Activated naive CD4-positive, alpha-beta T cell treated with anti-CD3 and anti-CD28 coated beads for 36 hours (primary cell): ENCODE measurements at places on chromosomes 2 and 18.

DNA sequence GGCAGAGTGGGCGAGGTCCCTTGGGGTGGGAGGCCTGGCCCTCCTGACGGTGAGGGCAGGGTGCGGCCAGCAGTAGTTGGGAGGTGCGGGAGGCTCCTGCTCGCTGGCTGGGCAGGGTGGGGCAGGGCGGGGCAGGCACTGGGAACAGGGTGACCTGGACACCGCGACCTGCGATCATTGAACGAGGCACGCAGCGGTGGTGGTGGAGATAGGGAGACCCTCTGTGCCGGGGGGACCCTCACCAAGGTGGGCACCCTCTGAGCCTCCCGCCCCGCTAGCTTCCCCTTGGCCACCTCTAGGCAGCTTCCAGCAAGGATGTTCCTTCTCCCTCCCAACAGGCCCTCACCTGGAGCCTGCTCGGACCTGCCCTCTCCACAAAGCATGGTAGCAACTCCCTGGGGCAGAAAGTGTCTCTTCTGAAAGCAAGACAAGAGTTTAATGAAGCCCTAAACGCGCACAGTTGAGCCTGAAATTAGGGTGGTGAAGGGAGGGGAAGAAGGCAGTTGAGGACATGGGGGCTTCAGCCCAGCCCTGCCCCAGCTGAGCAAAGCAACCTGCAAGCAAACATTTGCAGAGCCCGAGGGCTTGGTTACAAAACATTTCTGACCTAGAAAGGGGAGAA, 15.4 kb upstream of the FOSL2 start:
- no peak for DNase-seq

DNA sequence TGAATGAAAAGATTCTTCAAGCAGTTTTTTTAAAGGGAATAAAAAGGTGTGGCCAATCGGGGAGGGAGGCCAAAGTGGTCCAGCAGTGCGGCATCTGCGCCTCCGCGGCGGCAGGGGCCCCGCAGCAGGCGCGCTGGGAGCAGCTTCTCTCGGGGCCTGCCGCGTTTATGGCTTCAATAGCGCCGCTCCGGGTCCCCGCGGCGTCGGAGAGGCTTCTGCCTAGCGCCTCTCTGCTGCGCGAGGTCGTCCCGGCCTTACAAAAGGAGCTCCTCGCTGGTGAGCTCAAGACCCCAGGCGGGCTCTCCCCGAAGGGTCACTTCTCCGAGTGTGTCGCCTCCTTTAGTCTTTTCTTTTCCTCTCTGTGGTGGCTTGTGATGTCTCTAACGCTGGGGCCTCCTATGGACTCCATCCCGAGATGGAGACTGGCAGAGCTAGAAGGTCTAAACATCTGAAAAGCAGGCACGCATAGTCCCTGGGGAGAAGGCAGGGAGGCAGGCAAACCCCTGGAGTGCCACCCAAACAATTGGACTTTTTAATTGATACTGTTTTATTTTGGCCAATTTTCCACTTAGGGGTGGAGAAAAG, 67.1 kb downstream of the SUMO1 start:
- peak; percentile 30 for DNase-seq

DNA sequence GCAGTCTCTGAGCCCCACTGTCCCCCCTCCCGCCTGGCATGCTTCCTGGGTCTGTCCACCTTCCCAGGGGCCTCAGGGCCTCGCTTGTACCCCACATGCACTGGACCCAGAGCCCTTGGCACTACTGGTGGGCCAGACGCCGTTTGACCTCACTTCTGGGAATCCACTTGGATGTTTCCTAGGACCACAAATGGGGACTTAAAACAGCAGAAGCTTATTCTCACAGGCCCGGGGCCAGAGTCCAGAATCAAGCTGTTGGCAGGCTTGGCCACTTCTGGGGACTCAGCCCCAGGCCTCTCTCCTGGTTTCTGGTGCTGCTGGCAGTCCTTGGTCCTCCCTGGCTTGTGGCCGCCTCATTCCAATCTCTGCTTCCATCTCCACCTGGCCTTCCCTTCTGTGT, 19.6 kb downstream of the ANO7 start:
- DNase-seq: no peak

DNA sequence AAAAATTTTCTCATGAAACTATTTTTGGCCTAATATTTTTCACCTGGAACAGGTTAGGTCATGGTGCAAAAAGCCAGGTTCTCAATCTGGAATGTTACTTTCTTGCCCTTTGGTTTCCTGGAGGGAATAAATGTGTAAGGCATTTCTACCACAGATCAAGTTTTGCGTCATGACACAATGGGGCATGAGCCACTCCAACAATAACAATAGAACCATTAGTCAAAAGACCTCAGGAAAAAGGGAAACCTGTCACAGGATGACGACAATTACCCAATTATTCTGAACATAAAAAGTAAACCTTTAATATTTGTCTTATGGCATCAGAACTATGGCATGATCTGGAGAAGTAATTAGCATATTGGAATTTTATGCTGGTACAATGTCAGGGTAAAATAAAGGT, 88.2 kb upstream of the HNRNPA3 start:
- no peak for DNase-seq

- DNase-seq: no peak
These were observed 38.0 kb downstream of the KCTD1 start for GRCh38 chr18:26510337-26510736.

- DNase-seq: no peak
These were observed 13.8 kb downstream of the ZNF512 start for GRCh38 chr2:27596627-27597026.

GRCh38 chr2:26099933-26100332, 66.0 kb downstream of the RAB10 start:
- DNase-seq: no peak

DNA sequence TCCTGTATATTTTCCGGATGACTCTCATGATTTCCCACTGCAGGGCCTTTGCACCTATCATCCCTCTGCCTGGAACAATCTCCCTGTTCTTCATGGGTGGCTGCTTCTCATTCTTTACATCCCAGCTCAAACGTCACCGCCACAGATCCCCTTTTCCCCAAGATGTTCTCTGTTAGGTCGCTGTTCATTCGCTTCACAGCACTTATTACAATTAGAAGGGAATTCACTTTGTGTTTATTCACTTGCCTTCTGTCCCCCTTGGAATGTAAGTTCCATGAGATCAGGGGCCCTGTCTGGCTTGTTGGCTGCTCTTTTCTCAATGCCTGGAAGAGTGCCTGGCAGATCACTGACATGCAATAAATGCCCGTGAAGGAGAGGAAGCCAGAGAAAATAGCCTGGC, 106.7 kb downstream of the FOXI3 start:
- DNase-seq: no peak

- no peak for DNase-seq
These were observed 108.0 kb downstream of the LRRC30 start for GRCh38 chr18:7338846-7339245.

GRCh38 chr2:120879431-120880295, 144.0 kb downstream of the GLI2 start:
- no peak for DNase-seq

DNA sequence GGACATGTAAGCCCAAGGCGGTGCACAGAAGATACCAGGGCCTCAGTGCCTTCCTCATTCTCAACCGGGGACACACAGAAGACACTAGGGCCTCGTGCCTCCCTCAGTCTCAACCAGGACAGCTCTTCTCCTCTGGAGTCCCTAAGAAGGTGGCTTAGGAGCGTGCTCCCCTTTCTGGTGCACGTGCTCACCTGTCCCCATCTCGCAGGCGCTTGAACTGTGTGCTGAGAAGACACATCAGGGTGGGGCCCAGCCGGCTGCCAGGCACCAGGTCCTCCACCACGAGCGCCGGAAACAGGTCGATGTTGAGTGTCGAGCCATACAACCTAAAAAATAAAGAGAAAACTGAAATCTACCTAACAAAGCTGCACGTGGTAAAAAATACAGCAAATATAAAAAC, 99.9 kb downstream of the PXDN start:
- no peak for DNase-seq

GRCh38 chr2:13240061-13240460, 523.3 kb downstream of the TRIB2 start:
- DNase-seq: no peak

GRCh38 chr18:33291539-33291938, 149.0 kb downstream of the CCDC178 start:
- DNase-seq: no peak

DNA sequence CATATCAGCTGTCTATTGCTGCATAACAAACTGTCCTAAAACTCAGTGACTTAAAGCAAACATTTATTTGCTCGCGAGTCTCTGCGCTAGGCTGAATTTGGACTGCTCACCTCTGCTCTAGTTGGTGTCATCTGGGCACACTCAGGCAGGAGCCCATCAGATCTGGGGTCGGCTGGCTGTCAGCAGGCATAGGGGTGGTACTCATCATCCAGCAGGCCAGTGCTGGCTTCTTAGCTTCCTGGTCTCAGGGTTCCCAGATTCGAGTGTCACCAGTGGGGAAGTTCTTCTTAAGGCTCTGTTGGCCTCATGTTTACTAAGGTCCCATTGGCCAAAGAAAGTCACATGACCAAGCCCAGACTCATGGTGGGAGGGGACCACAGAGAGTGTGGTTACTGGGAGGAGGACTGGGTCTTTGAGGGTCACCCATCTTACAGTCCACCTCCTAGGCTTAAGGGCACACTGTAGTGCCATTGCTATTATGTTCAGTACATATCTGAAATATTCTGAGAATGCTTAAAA, 71.6 kb upstream of the ATG16L1 start:
- DNase-seq: no peak
